ENCODE measurements at places on chromosomes 12 and 14. TPM values are rescaled to one million over a fixed set of nuclear protein-coding genes. Genes with fewer than 3 reads are reported as not detected.
A peak's percentile ranks its signal among the peaks of the same experiment; 100 is the strongest.

The RHOJ gene
- total RNA-seq: 7.8 TPM

DNA sequence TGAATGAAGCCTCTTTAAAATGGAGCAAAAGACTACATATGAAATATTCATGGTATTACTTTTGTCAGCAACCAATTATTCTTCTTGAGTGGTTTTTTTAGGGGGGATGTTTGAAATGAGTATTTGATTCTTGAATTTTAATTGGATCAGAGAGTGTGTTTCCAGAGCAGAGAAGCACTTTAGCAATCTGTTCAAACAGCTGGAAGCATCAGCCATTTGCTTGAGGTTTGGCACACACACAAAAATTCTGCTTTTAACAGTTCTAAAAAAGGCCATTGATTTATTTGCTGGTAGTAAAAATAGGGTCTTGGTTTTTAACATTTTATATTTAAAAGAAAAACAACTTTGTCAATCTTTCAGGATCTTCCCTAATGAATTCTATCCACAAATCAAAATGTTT, 292.7 kb downstream of the LRFN5 start:
- peak; percentile 3 for DNase-seq
- H3K4me3 ChIP-seq: no peak overlapping the region
- H3K36me3 ChIP-seq: no peaks in the 10 kb centered on the region
- no peaks in the 10 kb centered on the region for H3K4me1 ChIP-seq

DNA sequence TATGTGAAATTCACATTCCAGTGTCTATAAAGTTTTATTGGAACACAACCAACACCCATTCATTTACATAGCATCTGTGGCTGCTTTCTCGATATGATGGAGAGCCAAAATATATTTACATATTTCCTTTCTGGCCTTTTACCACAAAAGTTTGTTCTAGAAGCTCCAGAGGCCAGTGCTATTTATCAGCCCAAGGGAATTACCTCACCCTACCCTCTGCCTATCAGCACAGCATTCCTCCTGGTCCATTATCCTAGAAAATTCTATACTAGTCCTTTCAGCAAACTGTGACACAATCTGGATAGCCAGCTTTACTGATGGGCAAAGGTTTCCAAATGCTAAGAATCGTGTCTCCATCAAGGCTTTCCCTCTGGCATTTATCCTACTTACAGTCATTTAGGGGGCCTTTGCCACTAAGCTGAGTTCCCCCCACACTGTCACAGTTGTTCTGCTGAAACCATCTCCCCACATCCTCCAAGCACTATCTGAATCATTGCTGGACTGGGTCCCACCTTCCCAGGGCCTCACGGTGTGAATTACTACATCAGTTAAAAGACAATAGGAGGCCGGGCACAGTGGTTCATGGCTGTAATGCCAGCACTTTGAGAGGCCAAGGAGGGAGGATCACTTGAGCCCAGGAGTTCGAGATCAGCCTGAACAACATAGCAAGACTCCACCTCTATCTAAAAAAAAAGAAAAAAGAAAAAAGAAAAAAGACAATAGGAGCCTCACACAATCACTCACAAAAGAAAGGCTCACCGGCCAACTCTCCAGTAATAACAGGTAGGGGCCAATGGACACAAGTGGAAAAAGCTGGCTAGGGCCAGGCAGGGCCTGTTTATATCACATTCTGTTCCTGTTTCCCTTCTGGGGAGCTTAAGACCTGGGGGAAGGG, 12.1 kb downstream of the SYNE3 start:
- H3K4me1 ChIP-seq: peaks cover 35% of the 10 kb centered on the region
- no peaks in the 10 kb centered on the region for H3K36me3 ChIP-seq
- peak; percentile 88 for DNase-seq
- H3K27me3 ChIP-seq: no peaks in the 10 kb centered on the region
- no peak overlapping the region for H3K4me3 ChIP-seq
- H3K27ac ChIP-seq: peak overlapping the region; percentile 78

The OTOGL gene
- total RNA-seq: 0.28 TPM

- no peak for DNase-seq
- H3K36me3 ChIP-seq: peaks cover 22% of the 10 kb centered on the region
- H3K27me3 ChIP-seq: peaks cover 57% of the 10 kb centered on the region
- H3K4me1 ChIP-seq: peaks cover 13% of the 10 kb centered on the region
These were observed 7.0 kb downstream of the AMN start for GRCh38 chr14:102929241-102930137.

DNA sequence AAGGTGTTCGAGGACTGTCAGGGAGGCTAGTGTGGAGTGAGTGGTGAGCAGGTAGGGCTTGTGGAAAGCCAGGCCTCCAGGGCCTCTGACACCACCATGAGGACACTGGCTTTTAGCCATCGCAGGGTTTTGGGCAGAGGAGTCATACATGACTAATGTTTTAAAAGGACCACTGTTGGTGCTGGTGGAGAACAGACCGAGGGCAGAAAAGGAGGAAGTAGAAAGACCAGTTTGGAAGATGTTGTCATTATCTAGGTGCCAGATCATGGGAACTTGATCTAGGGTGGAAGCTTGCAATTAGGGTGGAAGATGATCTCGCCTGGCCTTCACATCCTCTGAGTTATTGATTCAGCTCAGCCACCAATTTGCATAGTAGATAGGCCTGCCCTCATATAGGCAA, 144.2 kb downstream of the C12orf75 start:
- no peaks in the 10 kb centered on the region for H3K27me3 ChIP-seq
- H3K4me3 ChIP-seq: no peak overlapping the region
- peak; percentile 22 for DNase-seq
- H3K4me1 ChIP-seq: no peaks in the 10 kb centered on the region
- H3K27ac ChIP-seq: no peak overlapping the region

The SLC10A1 gene
- total RNA-seq: not detected

The POTEM gene
- total RNA-seq: not detected

GRCh38 chr12:70365398-70365647, 767 bp upstream of the KCNMB4 start:
- H3K4me1 ChIP-seq: peaks cover 3% of the 10 kb centered on the region
- no peaks in the 10 kb centered on the region for H3K36me3 ChIP-seq
- H3K27ac ChIP-seq: no peak overlapping the region
- peaks cover 15% of the 10 kb centered on the region for H3K27me3 ChIP-seq

- H3K4me1 ChIP-seq: no peaks in the 10 kb centered on the region
- H3K36me3 ChIP-seq: no peaks in the 10 kb centered on the region
- no peak overlapping the region for H3K4me3 ChIP-seq
- DNase-seq: no peak
- no peaks in the 10 kb centered on the region for H3K27me3 ChIP-seq
These were observed 319.2 kb downstream of the PDZRN4 start for GRCh38 chr12:41507286-41507685.

- H3K27ac ChIP-seq: peak overlapping the region; percentile 94
- no peak overlapping the region for H3K4me3 ChIP-seq
- peaks cover 65% of the 10 kb centered on the region for H3K36me3 ChIP-seq
- peak; percentile 77 for DNase-seq
These were observed 1.2 kb upstream of the LRP1-AS start for GRCh38 chr12:57148469-57149244.

The CAPZA3 gene
- total RNA-seq: not detected

The WNT5B gene
- 102 TPM for total RNA-seq

DNA sequence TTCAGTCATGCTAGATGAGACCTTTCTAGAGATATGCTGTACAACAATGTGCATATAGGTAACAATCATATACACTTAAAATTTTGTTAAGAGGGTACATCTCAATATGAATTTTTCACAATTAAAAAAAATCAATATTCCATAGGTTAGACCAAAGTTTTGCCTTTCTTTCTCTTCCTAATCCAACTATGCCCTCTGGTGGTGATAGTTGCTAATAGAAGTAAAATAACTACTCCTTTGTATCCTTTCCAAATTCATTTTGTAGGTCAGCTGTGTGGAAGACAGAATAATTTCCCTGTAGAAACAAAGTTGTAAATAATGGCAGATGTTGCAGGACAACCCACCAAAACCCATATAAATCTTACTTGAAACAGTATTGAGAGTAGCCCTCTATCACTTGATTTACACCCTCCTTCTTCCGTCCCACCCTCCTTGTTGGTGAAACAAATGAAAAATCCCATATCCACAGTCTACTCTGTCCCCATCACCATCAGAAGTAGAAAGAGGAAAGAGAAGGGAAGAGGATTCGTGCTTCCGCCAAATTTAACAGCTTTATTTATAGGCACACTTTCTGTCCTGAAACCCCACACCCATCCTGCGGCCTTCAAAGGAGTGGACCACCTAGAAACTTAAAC, 34.2 kb upstream of the KICS2 start:
- H3K36me3 ChIP-seq: no peaks in the 10 kb centered on the region
- no peak overlapping the region for H3K4me3 ChIP-seq
- no peak overlapping the region for H3K27ac ChIP-seq
- H3K4me1 ChIP-seq: peaks cover 3% of the 10 kb centered on the region
- H3K27me3 ChIP-seq: no peaks in the 10 kb centered on the region
